ENCODE measurements at places on chromosomes 2 and 18.

- DNase-seq: peak; percentile 61
Measured at GRCh38 chr2:20241973-20242726, 17.2 kb upstream of the SDC1 start.

- DNase-seq: no peak
Measured at GRCh38 chr18:51503351-51503750, 305.9 kb upstream of the MEX3C start.

GRCh38 chr2:191783416-191783815, 63.5 kb downstream of the CAVIN2 start:
- DNase-seq: no peak

GRCh38 chr18:23503963-23504344, 643 bp downstream of the RMC1 start:
- no peak for DNase-seq

DNA sequence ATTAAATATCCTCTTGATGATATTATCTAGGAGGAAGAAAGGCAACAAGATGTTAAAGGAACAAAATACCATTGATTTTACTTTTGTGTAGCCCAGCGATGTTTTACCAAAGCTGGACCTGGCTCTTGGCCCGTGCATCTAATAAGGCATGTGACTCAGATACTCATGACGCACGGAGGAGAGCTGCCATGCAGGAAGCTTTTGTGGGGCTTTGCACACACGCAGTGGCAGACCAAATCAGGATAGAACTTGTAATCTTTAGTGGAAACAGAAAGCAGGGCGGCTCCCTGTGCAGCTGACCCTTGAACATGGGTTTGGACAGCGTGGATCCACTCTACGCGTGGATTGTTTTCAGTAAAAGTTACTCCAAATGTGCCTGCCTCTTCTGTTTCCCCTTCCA, 190.0 kb downstream of the NAPG start:
- no peak for DNase-seq

DNA sequence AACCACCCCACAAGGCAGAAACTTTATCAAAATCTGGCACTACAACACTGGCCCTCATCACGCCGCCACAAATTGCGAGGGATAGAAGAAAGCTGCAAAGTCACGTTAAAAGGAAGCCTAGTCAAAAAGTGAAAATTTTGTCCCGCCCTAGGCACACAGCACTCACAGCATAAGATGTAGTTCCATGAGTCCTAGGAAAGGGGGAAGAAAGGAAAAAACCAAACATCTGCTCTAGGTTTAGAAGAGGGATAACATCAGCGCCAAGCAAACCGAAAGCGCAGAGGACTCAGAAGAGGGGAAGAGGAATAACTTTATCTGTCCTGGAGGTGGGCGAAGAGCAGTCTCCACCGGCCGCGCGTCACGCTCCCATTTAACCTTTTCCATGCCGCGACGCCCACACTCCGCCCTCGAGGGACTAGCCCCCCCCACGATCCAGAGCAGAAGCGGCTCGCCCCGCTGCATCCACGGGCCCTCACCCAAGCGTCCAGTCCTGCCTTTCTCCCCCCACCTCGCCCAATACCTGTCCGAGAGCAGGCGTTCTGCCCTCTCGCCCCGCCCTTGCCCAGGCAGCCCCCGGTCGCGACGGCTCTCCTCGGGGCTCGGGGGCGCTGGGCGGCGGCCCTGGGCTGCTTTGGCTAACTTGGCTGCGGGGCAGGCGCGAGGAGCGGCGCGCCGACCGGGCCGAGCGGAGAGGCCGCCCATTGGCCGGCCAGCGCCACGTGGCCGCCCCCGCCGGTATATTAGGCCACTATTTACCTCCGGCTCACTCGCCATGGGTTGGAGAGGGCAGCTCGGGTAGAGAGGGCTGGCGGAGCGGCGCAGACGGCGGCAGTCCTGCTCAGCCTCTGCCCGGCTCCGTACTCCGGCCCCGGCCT, at the start of gene HOXD1:
Gene HOXD1 (plus strand): TSS at position 770 of the 875 bp plus-strand sequence. CDS start 134 bp downstream, outside the sequence.
- DNase-seq: peak; percentile 29

GRCh38 chr18:8724452-8724851, 19.1 kb downstream of the MTCL1 start:
- DNase-seq: no peak

DNA sequence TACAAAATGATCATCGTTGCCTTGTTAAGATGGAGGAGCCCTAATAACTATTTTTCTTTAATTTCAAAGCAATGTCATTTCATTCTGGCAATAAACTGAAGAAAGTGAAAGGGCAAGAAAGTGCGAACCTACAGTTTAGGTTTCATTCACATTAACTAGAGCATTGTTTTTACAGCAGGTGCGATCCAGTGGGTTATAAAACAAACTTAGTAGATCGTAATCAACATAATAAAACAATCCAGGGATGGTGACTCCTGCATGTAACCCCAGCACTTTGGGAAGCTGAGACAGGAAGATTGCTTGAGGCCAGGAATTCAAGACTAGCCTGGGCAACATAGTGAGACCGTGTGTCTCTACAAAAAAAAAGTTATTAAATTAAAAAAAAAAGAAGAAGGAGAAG, 51.1 kb downstream of the AP1S3 start:
- DNase-seq: no peak

DNA sequence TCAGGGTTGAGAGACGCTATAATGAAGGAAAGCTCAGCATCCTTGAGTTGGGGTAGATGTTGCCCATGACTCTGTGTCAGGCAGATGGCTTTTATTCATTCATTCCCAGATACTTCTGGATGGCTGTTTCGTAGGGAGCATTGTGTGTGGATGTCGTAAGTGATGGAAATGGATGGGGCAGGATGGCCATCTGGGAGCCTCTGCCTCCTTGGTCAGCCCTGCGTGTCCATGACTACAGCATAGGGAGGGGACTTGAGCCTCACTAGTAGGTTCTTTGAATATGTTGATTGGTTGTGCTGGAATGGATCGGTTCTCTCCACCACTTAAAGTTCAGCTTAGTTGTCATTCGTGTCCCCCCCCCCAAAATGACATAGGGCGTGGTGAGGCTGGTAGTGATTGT, 44.9 kb downstream of the TGOLN2 start:
- no peak for DNase-seq

Measured in activated CD4-positive, CD25-positive, alpha-beta regulatory T cell treated with anti-CD3 and anti-CD28 coated beads, Interleukin-2, amount 50 U/mL, for 72 hours (primary cell).